ENCODE measurements at places on chromosomes 2 and 18.

- no peak for DNase-seq
Measured at GRCh38 chr2:238284802-238285515, 3.5 kb downstream of the PER2 start.

DNA sequence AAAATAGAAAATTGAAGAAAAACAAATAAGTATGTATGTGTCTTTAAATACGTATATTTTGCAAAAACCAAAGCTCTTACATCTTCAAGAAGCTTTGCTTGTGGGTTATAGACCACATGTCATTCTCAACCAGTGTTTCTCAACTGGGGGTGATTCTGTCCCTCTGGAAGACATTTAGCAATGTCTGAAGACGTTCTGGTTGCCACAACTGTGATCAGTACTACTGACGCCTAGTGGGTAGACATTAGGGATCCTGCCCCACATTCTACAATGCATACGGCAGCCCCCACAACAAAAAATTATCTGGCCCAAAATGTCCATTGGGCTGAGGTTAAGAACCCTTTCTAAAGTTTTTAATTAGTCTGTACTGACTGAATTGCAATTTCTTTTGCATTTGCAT is 48.4 kb downstream of the UNC50 start:
- no peak for DNase-seq

DNA sequence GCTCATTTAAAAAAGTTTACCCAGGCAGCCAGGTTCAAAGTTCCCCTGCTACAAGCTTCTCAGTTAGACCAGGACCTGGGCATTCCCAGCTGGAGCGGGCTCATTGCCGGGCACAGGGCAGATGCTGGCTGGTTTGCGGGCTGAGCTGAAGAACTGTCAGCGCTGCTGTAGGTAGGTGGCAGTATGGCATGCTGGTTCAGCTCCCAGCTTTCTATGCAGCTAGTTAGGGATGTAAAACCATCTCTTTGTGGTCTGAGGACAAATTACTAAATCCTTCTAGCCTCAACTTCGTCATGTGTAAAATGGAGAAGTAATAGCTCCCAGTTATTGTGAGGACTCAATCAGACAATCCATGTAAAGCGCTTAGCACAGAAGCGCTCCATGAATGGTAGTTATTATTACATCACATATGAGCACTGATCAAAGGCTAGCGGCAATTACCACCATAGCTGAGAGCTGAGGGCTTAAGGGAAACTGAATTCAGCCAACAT is 2.4 kb upstream of the LDLRAD4 start:
- DNase-seq: peak; percentile 54

DNA sequence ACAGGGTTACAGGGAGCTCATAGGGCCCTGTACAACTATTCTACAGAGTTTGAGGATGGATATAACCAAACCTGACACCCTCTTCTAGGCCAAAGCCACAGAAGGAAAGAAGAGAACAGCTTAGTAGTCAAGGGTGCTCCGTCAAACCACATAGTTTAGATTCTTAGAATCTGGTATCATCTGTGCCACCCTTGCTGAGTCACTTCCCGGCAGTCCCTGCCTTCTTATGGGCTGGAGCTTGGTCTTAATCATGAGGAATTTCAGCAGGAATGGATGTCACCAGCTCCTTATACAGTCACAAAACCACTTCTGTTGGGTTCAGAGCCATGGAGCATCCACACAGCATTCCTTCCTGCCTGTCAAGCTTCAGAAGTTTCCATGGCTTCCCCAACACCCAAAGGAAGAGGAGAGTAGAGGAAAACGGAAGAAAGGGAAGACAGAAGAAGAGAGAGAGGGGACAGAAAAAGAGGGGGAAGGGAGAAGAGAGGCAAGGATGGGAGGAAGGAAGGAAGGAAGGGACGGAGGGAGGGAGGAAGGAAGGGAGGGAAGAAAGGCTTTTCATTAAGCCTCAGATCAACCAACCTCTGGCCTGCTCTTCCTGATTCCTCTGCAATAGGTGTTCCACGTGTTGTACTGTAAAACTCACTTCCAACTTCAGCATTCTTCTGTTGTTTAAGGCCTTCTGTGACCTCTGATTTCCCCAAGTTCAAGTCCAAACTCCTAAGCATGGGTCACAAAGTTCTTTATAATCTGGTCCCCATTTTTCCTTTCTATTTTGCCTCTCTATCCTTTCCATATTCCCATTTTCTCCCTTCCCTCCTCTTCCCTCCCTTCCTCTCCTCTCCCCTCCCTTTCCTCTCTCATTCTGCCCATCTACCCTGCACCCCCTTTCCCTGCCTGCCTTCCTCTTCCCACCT is 246.1 kb upstream of the TNP1 start:
- DNase-seq: peak; percentile 70

DNA sequence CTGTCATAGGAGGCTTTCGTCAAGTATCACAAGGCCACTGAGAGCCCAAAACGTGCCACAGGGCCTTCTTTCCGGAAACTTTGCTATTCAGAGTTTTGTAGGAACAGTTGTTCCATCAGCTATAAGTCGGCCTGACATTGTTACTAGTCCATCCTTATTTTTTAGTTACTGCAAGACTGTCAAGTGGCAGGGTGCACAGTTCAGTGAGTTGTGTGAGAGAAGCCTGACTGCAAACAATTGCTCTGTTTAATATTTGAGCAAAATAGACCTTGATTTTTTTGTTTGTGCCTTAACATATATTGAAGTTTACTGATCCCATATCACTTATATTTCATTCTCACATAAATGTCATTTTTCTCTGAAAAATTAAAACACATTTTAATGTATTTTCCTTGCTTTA is 110.1 kb downstream of the GALNT1 start:
- DNase-seq: no peak

GRCh38 chr2:236674238-236674637 is 104.6 kb downstream of the ACKR3 start:
- no peak for DNase-seq

DNA sequence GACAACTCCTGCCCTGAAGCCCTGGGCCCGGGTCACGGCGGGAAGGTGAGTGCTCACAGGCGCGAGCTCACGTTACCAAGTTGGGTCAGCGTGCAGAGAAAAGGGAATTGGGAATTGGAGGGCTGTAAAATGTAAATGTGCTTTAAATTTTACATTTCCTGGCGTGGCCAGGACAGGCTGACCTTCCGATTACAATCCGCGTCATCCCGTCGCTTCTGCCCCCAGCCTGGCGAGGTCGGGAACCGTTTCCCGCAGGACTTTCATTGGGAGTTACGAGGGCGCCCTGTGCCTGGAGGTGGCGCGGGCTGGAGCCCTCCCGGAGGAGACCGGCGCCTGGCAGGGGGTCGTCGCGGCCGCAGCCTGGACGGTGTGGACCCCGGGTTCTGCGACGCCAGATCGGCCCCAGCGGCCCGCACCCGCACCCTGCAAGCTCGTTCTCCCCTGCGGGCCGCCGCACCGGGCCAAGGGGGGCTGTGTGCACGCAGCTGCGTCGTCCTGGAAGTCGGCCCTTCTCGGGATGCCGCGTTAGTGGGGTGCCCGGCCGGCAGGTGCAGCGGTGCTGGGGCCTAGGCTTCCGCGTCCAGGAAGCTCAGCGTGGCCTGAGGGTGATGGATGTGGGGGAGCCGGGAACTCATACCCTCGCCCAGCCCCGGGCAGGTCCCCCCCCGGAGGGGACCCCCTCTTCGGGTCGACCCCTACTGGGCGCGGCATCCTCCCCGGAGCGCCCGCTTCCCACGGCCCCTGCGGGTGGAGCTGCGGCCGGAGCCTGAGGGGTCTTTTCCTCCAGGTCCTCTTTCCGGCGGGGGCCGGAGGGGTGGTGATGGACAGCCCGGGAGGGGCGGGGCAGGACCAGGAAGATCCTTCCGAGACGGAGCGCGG is 63.9 kb downstream of the LRRFIP1 start:
- peak; percentile 51 for DNase-seq

DNA sequence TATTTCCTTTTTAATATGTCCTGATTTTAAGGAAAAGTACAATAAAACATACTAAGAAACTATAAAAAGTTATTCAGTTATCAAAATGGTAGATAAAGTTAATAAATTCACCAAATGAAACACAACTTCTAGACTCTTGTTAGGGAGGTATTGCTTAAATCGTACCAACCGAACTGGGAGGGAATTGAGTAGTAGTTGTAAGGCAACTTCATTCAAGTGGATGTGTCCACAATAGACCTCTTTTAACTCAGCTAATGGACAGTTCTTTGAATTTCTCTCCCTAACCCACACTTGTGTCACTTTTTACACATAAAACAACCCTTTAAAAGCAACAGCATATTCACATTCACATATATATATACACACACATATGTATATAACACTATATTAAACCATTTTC is 49.1 kb upstream of the CALCRL start:
- no peak for DNase-seq

- DNase-seq: no peak
Measured at GRCh38 chr2:77831898-77832297, 309.7 kb upstream of the LRRTM4 start.

DNA sequence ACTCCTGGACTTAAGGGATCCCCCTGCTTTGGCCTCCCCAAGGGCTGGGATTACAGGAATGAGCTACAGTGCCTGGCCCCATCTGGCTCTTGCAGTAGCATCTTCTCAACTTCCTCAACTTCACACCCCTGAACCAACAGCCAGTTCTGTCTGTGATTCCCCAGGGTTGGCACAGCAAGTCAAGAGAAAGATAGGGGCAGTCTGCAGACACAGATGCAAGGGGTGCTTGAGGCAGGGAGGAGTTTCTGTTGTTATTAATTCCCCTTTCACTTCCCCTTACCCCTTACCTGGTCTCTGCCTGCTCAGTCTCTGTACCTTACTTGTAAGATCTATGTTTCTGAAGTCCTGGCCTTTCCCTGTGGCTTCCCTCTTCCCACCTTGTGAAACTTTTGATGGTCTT is 54.1 kb upstream of the MEX3C start:
- DNase-seq: no peak

DNA sequence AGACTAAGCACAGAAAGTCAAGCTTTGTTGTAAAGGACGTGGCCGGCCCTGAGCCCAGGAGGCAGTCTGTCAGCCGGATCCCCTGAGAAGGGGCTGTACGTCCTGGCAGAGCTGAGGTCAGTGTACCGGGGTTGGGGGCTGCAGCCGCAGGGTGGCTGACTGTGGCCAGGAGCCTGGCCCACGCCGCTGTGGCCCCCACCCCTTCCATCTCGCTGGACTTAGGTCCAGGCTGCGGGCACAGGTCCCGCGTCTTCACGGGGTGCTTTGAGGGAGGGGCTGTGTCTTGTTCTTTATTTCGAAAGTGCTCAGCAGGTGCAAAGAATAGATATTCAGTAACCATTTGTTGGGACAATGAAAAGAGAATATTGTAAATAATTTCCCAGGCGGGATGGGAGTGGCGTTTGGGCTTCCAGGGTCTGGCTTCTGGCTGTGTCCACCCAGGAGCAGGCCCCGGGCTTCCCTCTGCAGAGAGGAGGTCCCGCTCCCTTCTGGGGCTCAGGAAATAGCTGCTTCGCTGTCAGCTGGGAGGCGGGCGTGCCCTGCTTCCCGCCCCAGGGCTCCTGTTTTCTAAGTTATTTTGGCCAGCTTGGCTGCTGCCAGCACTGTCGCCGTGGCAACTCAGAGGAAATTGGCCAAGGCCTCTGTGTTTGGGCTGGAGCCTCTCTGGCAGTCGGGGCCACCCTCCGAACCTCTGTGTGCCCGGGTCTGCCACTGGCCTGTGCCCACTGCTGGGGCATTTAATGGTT is 7.4 kb downstream of the NFATC1 start:
- DNase-seq: no peak

- no peak for DNase-seq
Measured at GRCh38 chr2:9946076-9946475, 5.4 kb upstream of the GRHL1 start.

DNA sequence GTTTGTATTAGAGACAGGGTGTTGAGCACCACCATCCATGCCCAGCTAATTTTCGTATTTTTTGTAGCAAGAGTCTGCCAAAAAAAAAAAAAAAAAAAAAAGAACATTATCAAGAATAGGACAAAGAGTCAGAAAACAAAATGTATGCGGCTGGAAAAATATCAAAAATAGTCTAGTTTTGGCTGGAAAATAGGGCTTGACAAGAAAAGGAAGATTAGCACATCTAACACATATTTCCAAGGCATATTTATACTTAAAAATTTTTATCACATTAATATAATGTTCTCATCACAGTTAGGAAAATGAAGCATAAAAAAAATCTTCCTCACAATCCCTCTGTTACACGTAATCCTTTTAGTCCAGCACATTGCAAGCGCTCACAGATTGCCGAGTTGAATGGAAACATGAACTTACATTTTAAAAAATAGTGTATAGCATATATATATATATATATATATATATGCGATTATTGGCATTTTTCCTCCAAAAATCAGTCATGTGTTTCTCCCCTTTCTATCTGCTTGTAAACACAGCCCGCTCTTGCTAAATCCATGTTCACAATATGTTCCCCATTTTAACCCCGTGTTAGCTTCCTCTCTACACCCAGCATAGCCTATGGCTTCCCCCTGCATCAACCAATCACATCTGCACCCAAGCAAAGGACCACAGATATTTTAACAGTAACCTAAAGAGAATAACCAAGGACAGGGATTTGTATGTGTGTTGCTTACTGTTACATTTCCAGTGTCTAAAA is 183.0 kb downstream of the AFF3 start:
- DNase-seq: no peak

GRCh38 chr2:158034198-158034866 is 67.3 kb upstream of the UPP2 start:
- DNase-seq: peak; percentile 60

- no peak for DNase-seq
Measured at GRCh38 chr2:158413581-158413980, 43.0 kb downstream of the CCDC148 start.

GRCh38 chr2:222862106-222862908 is 1.5 kb downstream of the ACSL3 start:
- DNase-seq: peak; percentile 66

- DNase-seq: no peak
Measured at GRCh38 chr2:239041062-239041461, 193.2 kb downstream of the TWIST2 start.

- DNase-seq: no peak
Measured at GRCh38 chr2:219832904-219833303, 205.5 kb downstream of the SLC4A3 start.

DNA sequence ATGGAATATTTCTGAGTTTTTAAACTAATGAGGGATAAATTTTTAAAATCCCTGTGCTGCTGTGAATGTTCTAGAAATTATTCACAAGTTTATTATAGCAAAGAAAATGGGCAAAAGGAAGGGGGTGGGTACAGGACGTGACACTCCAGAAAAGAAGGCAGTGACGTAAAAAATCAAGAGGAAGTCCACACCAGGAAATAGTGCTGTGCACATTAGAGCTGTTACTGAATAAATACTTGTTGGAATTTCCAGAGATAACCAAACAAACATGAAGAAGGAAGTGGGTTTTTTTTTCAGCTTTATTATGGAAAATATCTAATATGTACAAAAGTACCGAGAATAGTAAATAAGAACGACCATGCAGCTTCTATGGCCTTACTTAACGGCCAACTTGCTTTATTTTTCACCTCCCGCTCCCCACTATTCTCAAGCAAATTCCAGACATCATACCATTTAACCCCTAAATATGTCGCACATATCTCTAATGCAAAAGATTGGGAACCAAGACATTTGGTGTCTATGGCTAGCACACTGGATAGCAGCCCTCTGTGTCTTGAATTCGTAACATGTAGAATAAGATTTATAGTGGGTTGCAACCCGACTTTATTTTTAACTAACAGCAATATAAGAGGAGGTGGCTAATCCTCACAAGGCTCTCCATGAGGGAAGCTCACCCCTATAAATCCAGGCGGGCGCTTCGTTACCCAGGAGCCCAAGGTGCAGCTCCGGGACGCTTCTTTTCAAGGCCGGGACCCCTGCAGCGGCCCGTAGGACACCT is 580 bp upstream of the NDUFV2 start:
- peak; percentile 69 for DNase-seq

GRCh38 chr18:48821845-48822244 is 128.9 kb downstream of the SMAD7 start:
- DNase-seq: no peak

- DNase-seq: peak; percentile 86
Measured at GRCh38 chr2:240369801-240370585, 65.5 kb upstream of the GPC1 start.

Data from fibroblast of villous mesenchyme (primary cell).